ENCODE measurements at places on chromosomes 2 and 18. TPM values are rescaled to one million over a fixed set of nuclear protein-coding genes. Genes with fewer than 3 reads are reported as not detected.

Gene SMARCAL1
- 8.5 TPM for total RNA-seq

Gene SP9
- total RNA-seq = not detected

Gene GTF2A1L
- 0.47 TPM for total RNA-seq

Gene SLC40A1
- total RNA-seq = 75.3 TPM

Gene CSRNP3
- total RNA-seq = 1.7 TPM

Gene SH3BP4
- 6.2 TPM for total RNA-seq

Gene ATP6V1C2
- 0.57 TPM for total RNA-seq

Gene SULT1C2
- 0.57 TPM for total RNA-seq

Gene MATN3
- 0.05 TPM for total RNA-seq

Gene NLRC4
- total RNA-seq = 2.6 TPM

Gene IL1RN
- 2.7 TPM for total RNA-seq

Gene TMEM37
- 0.52 TPM for total RNA-seq

Gene PLGLB1
- total RNA-seq = 3.0 TPM

Gene DYNAP
- 0.09 TPM for total RNA-seq

- no peak for DNase-seq
These were observed 151.3 kb downstream of the ZFP36L2 start for GRCh38 chr2:43075054-43075593.

DNA sequence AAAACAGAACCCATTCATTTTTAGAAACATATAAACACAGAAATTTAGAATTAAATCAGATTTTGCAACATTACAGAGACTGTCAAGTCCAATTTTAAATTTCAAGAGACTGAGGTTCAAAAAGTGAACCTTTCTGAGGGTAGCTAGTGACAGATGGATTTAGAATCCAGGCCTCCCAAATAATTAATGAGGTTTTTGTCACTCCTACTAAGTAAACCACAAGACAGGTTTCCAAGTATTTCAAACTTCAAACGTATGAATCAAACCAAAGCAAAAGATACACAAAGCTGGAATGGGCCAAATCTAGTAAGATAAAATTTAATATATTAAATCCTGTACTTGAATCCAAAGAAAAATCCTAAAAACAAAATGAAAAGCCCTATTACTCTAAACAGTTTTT is 25.3 kb downstream of the PPP4R3B start:
- no peak for DNase-seq

GRCh38 chr18:68035774-68036522 is 519.4 kb upstream of the DSEL start:
- no peak for DNase-seq

DNA sequence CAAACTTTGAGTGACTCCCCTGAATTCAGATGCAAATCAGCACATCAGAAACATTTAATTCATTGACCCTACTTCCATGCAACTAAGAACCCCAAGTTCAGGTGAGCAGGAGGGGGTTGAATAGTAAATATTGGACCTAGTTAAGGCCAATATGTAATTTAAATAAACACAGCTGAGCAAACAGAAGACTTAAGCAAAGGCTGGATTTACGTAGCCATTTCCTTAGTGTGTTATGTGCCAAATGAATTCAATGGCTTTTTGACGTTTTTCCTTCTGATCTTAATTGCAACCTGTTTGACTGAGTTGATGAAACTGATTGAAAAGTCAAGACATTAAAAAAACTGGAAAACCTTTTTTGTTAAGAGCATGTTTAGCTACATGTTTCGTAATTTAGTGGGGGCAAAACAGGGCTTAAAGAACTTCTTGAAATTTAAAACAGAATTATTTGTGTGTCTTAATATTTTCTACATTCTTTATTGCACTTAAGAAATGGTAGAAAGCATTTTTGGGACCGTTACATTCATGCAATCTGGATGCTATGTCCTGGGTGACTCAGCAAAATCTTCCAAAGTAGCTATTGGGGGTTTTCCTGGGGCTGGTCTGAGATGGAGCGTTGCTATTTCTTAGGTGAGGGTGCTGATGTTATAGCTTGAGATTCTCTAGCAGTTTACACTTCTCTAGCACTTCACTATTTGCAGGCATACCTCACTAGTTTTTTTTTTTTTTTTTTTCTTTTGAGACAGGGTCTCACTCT is 25.5 kb upstream of the KCNE4 start:
- no peak for DNase-seq

GRCh38 chr2:190877436-190877835 is 3.2 kb upstream of the GLS start:
- DNase-seq = no peak

DNA sequence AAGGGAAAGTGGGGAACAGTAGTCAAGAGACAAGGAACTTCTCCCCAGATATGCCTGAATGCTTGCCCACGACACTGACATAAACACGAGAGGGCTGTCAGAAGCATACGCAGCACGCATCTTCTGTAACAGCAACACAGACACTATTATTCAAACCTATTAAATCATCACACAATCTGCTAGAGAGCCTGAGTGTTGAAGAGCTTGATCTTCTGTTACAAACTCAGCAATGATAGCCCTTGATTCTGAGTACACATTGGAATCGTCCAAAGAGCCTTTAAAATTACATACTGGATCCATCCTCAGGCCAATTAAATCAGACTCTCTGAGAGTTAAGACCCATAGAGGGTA is 111.6 kb downstream of the ZNF521 start:
- DNase-seq = no peak

GRCh38 chr18:74418023-74418422 is 39.1 kb downstream of the DIPK1C start:
- DNase-seq = no peak

- peak; percentile 73 for DNase-seq
These were observed 7.4 kb downstream of the EPAS1 start for GRCh38 chr2:46304635-46305034.

GRCh38 chr2:197377670-197378069 is 57.2 kb downstream of the SF3B1 start:
- DNase-seq = no peak

GRCh38 chr18:10685484-10685883 is 159.7 kb downstream of the NAPG start:
- no peak for DNase-seq

DNA sequence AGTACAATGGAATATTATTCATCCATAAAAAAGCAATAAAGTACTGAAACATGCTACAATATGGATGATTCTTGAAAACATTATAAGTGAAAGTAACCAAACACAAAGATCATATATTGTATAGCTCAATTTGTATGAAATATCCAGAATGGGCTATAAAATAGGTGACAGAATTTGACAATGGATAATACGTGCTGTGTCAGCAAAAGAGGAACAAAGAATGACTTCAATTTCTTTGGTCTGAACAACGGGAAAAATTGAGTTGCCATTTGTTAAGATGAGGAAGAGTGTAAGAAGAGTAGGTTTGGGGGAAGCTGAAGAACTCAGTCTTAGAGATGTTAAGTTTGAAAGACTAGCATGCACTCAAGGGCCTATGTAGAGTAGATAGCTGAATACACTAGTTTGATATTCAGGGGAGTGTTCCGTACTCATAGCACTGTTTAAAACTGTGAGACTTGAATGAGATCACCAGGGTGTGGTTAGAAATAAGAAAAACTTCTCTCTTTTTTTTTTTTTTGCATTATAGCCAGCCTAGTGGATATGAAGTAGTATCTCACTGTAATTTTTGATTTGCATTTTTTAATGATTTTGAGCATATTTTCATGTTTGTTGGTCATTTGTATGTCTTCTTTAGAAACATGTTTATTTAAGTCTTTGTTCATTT is 213.6 kb downstream of the NR4A2 start:
- DNase-seq = no peak

DNA sequence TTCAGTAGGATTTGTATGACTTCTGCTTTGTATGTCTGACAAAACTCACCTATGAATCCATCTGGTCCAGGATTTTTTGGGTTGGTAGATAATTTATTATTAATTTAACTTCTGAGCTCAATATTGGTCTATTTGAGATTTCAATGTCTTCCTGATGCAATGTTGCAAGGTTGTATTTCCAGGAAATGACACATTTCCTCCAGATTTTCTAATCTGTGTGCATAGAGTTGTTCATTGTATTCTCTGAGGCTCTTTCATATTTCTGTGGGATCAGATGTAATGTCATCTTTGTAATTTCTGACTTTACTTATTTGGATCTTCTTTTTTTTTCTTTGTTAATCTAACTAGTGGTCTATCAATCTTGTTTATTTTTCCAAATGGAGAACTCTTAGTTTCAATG is 584.7 kb upstream of the SETBP1 start:
- no peak for DNase-seq

GRCh38 chr18:61735564-61736102 is 157.2 kb downstream of the RNF152 start:
- no peak for DNase-seq

GRCh38 chr2:29865512-29865911 is 55.9 kb downstream of the ALK start:
- no peak for DNase-seq

- DNase-seq = no peak
These were observed 111.6 kb upstream of the SERTAD2 start for GRCh38 chr2:64765160-64765805.

DNA sequence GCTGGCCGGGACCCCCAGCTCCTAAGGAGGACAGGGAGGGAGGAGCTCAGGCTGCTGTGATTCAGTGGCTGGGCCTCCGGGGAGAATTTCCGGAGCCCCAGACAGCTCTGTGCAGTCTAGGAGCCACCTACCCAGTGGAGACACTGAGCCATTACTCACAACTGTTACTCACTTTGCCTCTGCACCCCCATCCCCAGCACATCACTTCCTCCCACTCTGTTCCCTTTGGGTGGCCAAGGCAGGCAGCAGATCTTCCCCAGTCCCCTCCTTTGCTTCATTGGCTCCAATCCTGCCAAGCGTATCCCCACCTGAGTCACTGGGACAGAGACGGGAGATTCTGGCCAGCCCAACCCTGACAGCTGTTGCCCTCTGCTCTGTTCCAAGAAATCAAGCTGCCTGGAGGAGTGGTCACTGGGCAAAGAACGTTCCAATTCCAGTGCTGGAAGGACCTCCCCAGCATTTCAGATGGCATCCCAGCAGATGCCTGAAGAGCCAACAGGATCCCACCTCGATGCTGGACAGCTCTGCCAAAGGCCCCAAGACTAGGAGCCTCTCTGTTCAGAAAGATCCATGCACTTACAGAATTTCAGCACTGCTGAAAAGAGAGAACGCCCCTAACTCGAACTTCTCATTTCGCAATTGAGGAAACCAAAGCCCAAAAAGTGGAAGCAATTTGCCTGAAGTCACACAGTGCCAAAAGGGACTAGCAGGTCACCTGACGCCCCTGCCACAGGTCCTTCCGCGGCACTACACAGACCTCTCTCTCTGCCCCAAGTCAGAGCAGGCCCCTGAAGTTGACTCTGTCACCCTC is 68.3 kb downstream of the TNS1 start:
- no peak for DNase-seq

GRCh38 chr18:73614812-73615211 is 532.8 kb downstream of the FBXO15 start:
- no peak for DNase-seq

Measured in thymus (tissue), 14 donors.